Temporal lobe (tissue), 4 donors: ENCODE measurements at places on chromosomes 2 and 18. TPM values are rescaled to one million over a fixed set of nuclear protein-coding genes. Genes with fewer than 3 reads are reported as not detected.

Gene REG3G
- not detected for total RNA-seq

Gene RAB1A
- 97.1 TPM for total RNA-seq

Gene PLCL1
- total RNA-seq = 28.5 TPM

Gene NAT8
- not detected for total RNA-seq

Gene FRZB
- 14.3 TPM for total RNA-seq
